ENCODE measurements at places on chromosomes 6 and 20. TPM values are rescaled to one million over a fixed set of nuclear protein-coding genes. Genes with fewer than 3 reads are reported as not detected.
A peak's percentile ranks its signal among the peaks of the same experiment; 100 is the strongest.

DNA sequence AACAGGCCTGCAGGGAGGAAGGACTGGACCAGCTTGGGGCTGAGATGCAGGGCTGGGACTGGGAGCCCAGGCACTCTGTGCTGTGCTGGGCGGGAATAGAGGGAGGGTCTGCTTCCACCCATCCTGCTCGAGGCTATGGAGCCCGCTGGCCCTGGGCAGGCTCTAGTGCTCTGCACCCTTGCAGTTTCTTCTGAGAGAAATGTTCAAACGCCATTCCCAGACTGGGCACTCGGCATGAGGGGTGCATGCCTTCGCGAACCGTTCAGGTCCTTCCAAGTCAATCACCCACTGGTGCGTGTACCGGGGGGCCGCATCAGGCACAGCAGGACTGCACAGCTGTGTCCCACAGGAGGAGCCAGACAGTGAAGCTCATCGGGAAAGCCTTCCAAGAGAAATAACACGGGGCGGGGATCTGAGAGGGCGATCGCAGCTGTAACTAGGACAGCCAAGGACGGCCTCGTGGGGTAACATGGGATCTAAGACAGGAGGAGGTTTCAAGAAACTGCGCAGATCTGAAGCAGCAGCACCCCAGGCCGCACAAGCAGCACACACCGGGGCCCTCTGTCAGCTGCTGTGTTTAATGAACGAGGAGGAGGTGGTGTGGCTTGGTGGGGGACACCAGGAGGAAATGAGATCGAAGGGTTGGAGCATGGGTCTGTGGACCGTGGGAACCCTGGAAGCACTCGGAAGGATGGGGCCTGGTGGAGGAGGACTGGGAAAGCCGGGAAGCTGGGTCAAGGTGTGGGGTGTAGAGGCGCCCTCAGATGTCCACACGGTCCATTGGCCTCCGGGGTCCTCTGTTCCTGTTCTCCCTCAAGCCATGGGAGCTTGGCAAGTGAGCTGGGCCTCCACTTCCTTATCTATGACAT, 26.1 kb upstream of the PYGB start:
- no peak for DNase-seq
- peaks cover 2% of the 10 kb centered on the region for H3K36me3 ChIP-seq
- H3K4me1 ChIP-seq = peaks cover 34% of the 10 kb centered on the region
- no peak overlapping the region for H3K4me3 ChIP-seq
- H3K27me3 ChIP-seq = no peaks in the 10 kb centered on the region

DNA sequence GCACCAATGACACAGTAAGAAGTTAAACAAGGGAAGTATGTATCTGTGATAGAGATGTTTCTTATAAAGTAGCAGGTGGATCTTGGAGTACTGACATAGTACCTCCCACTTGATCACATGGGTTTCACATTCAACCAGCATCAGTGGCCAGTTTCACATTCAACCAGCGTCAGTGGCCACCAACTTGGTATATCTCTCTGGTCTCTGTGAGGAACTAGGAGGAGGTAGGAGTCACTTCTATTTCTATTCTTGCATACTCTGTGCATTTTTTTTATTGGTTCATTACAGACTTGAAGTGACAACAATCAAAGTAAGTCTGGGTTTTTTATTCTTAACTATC, 200.3 kb upstream of the SIM1 start:
- no peaks in the 10 kb centered on the region for H3K27me3 ChIP-seq
- peaks cover 11% of the 10 kb centered on the region for H3K4me1 ChIP-seq
- H3K4me3 ChIP-seq = no peak overlapping the region
- no peak overlapping the region for H3K27ac ChIP-seq
- DNase-seq = no peak

- H3K4me1 ChIP-seq = no peaks in the 10 kb centered on the region
- no peaks in the 10 kb centered on the region for H3K27me3 ChIP-seq
- no peak for DNase-seq
- no peaks in the 10 kb centered on the region for H3K36me3 ChIP-seq
- H3K27ac ChIP-seq = no peak overlapping the region
These were observed 105.5 kb upstream of the FERMT1 start for GRCh38 chr20:6228302-6228843.

DNA sequence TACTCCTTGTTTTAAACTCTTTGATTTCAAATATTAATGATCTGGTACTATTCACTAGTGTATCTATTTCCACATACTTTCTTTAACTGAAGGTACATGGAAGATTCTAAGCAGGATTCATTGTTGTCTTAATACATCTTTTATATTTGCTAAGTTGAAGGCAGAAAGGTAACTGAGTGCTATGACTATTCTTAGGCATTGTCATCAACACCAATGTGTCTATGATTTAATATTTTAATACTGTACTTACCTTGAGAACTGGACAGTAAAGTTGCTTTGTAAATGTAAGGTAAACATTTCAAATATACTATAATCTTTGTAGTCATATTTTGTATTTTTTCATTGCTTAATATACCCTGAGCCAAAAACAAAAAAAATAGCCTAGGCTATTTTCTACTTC, 8.9 kb upstream of the BTBD9 start:
- H3K36me3 ChIP-seq = no peaks in the 10 kb centered on the region
- no peaks in the 10 kb centered on the region for H3K27me3 ChIP-seq
- no peak overlapping the region for H3K4me3 ChIP-seq
- H3K27ac ChIP-seq = no peak overlapping the region
- no peaks in the 10 kb centered on the region for H3K4me1 ChIP-seq
- DNase-seq = no peak

DNA sequence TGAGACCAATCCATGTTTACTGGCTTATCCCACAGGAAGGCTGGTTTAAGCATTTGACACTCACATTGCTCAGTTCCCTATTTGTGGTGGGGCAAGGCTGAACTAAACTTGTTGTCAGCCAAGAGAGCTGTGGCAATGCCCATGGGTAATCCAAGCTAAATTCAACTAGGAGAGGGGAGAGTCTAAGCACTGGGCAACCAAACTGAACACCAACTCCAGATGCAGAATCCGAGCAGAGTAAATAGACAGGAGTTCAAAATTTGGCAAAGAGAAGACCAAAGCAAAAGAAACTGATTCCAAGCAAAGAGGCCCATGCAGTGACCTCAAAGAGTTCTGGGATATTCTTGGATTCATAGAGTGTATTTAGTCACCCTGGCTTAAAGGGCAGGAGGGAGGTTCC, 106.5 kb upstream of the NT5E start:
- H3K4me3 ChIP-seq = no peak overlapping the region
- no peak for DNase-seq
- H3K27me3 ChIP-seq = peaks cover 2% of the 10 kb centered on the region
- no peaks in the 10 kb centered on the region for H3K4me1 ChIP-seq
- H3K27ac ChIP-seq = no peak overlapping the region

GRCh38 chr6:94215552-94215951, 796.2 kb upstream of the EPHA7 start:
- DNase-seq = no peak
- H3K4me1 ChIP-seq = no peaks in the 10 kb centered on the region
- no peaks in the 10 kb centered on the region for H3K36me3 ChIP-seq
- H3K27me3 ChIP-seq = no peaks in the 10 kb centered on the region
- no peak overlapping the region for H3K4me3 ChIP-seq

GRCh38 chr6:54028170-54028569, 83.1 kb upstream of the MLIP start:
- H3K27me3 ChIP-seq = no peaks in the 10 kb centered on the region
- H3K36me3 ChIP-seq = no peaks in the 10 kb centered on the region
- DNase-seq = no peak
- H3K4me3 ChIP-seq = no peak overlapping the region

NKAPL gene
- not detected for total RNA-seq

DNA sequence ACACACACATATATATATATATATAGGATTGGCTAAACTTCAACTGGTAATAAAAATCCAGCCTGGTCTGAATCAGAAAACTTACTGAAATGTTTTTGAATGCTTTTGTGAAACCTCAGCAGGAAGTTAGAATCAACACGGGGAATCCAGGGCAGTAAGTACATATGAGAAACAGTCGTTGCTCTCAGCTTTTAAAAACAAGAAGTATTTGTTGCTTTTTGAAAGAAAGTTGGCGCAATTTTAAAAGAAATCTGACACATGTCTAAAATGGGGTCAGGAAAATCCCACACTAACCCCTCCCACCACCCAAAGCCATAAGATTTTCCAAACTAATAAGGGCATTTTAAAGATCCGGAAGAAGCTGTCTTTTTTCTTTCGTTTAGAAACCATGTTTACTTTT, 11.5 kb upstream of the CCDC170 start:
- H3K4me1 ChIP-seq = no peaks in the 10 kb centered on the region
- no peaks in the 10 kb centered on the region for H3K36me3 ChIP-seq
- H3K27ac ChIP-seq = no peak overlapping the region

GRCh38 chr6:89518352-89519055, 85.6 kb downstream of the ANKRD6 start:
- no peak for DNase-seq
- no peaks in the 10 kb centered on the region for H3K4me1 ChIP-seq
- no peaks in the 10 kb centered on the region for H3K36me3 ChIP-seq
- no peak overlapping the region for H3K4me3 ChIP-seq
- no peak overlapping the region for H3K27ac ChIP-seq
- no peaks in the 10 kb centered on the region for H3K27me3 ChIP-seq

FAXC gene
- 7.4 TPM for total RNA-seq

GRCh38 chr20:25321262-25321831, 69.3 kb downstream of the ABHD12 start:
- no peak overlapping the region for H3K4me3 ChIP-seq
- no peaks in the 10 kb centered on the region for H3K27me3 ChIP-seq
- H3K27ac ChIP-seq = no peak overlapping the region
- no peaks in the 10 kb centered on the region for H3K4me1 ChIP-seq
- H3K36me3 ChIP-seq = peaks cover 3% of the 10 kb centered on the region

BPIFB1 gene
- not detected for total RNA-seq

- no peaks in the 10 kb centered on the region for H3K4me1 ChIP-seq
- DNase-seq = no peak
- H3K36me3 ChIP-seq = no peaks in the 10 kb centered on the region
- H3K27ac ChIP-seq = no peak overlapping the region
These were observed 5.6 kb downstream of the IL22RA2 start for GRCh38 chr6:137167702-137168377.

DNA sequence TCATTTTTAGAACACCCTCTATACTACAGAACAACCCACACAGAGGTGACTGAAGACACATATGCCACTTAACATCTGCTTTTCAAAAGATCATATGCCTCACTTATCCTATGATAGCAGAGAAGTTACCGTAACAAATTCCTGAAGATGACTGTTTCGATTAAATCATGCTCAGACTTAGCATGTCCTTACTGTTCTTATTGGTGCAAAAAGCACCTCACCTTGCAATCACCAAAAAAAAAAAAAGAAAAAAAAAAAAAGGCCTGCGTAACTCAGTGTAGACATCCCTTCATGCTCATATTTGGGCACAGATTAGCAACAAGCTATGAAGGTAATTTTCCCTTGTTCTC, 17.7 kb upstream of the DST start:
- H3K4me3 ChIP-seq = no peak overlapping the region
- DNase-seq = peak; percentile 39
- H3K27ac ChIP-seq = no peak overlapping the region
- H3K36me3 ChIP-seq = no peaks in the 10 kb centered on the region

RWDD2A gene
- 4.9 TPM for total RNA-seq

DNA sequence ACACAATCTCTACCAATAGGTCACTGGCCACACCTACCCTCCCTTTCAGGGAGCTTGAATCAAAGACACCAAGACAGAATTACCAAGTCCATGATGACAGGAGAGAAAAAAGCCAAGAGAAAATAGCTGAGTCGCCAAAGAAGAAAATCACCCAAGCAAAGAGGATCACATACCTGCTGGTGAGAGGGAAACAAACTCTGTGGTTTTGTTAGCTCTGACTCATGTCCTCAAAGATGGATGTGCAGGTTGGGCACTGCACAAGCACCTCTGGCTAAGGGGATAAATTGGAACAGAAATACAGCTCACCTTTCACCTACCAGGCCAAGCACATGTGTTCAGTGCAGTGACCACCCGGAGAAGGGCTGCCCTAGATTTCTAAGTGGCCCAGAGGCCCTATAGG, 114.8 kb downstream of the TFAP2A start:
- no peak overlapping the region for H3K27ac ChIP-seq
- no peaks in the 10 kb centered on the region for H3K4me1 ChIP-seq
- no peak overlapping the region for H3K4me3 ChIP-seq
- no peak for DNase-seq

C20orf202 gene
- not detected for total RNA-seq

GRCh38 chr6:159301810-159302593, 132.8 kb downstream of the FNDC1 start:
- H3K27me3 ChIP-seq = no peaks in the 10 kb centered on the region
- no peaks in the 10 kb centered on the region for H3K36me3 ChIP-seq
- no peaks in the 10 kb centered on the region for H3K4me1 ChIP-seq
- no peak for DNase-seq

- no peak overlapping the region for H3K27ac ChIP-seq
- no peak overlapping the region for H3K4me3 ChIP-seq
- no peaks in the 10 kb centered on the region for H3K36me3 ChIP-seq
- H3K4me1 ChIP-seq = no peaks in the 10 kb centered on the region
These were observed 24.4 kb downstream of the KCNQ2 start for GRCh38 chr20:63448031-63448430.

DEFB124 gene
- not detected for total RNA-seq

GRCh38 chr20:58303547-58303946, 6.0 kb upstream of the RAB22A start:
- no peak overlapping the region for H3K4me3 ChIP-seq
- peaks cover 3% of the 10 kb centered on the region for H3K36me3 ChIP-seq
- peaks cover 13% of the 10 kb centered on the region for H3K4me1 ChIP-seq
- H3K27me3 ChIP-seq = no peaks in the 10 kb centered on the region
- H3K27ac ChIP-seq = no peak overlapping the region

DNA sequence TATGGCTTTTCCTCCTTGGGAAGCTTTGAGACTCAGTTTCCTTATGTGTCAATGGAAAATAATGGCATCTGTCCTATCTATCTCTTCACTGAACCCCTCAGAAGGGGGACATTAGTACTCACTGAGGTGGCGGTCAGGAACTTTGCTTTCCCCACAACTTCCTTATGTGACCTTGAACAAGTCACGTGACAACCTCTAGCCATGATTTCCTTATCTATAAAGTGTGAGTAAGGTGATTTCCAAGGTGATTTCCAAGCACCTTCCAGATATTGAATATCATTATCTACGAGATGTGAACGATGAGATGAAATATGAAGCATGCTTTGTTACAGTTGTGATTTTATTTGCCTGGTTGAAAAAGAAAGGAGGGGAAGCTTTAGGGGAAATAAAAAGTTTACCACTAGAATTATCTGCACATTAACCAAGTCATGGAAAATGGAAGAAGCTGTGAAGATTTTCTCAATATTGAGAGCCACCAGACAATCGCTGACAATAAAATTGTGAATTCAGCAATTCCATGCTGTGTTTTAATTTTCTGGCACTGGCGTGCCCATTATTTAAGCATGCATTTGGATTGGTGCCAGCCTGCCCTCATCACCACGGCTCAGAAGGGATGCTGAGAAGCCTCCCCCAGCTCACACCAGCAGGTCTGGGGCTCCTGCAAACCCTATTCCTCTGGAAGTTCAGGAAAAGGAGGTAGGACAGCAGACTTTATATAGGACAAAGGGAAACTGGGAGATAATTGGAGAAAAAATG, 255.3 kb downstream of the CD83 start:
- H3K36me3 ChIP-seq = no peaks in the 10 kb centered on the region
- no peak overlapping the region for H3K4me3 ChIP-seq
- H3K27ac ChIP-seq = no peak overlapping the region
- no peak for DNase-seq
- no peaks in the 10 kb centered on the region for H3K4me1 ChIP-seq

Measured in astrocyte (in vitro differentiated cells and primary cell).